ENCODE measurements at places on chromosomes 13 and 19.

DNA sequence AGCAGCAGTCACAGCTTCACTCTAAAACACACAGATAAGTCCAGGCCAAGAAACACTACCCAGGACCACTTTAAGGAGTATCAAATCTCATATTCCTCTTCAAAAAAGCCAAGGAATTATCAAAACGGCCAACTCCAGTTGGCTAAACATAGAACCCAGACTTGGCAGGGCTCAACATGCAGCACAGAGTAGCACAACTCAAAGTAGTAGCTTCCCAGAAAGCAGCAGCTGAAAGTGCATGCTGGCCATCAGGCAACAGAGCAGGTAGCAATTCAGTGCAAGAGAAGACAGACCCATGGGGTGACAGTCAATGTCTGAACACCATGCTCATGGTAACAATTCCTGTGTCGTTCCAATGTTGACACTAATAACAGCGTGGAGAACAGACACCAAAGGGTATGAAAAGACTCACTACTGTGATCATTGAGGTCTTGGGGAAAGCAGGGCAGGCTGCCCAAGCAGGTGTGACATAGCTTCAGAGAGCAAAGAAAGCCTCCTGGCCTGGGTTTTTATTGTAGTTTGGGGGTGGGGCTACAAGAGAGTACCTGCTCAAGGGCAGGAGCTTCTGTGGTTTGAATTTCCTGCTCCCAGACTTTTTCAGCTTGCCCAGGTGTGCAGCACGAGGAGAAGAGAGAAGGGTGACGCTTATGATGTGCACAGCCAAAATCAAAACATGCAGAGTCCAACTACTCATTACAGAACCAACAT, 6.2 kb downstream of the ZNF709 start:
- no peak for DNase-seq

- DNase-seq, result no peak
Observed at GRCh38 chr13:30725326-30726085, 9.8 kb upstream of the ALOX5AP start.

DNA sequence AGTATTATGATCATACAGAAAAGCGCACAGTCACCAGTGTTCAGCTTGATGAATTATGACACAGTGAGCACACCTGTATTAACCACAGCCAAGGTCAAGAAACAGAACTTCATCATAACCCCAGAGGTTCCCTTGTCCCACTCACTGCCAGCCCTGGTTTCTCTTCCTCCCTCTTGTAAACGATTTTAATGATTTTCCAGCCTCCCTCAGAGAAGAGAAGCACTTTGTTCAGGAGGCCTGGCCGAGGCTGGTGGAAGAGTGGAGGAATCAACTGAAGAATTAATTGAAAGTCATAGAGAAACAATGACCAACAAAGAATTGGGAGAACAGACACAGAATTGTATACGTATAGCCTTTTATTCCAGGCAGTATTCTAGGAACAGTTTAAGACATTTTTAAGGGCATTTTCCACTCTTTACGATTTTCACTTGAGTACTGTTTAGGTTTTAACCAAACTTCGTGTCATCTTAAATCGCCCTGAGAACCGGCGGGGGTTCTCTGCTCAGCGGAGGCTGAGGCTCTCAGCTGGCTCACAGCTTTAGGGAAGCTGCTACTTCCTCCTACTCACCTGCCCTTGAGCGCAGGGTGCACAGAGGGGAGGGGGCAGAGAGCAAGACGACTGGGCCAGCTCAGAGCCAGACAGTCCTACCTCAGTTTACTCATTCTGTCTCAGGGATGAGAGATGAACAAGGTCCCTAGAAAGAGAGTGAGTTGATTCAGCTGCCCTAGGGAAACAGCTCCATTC, 108.6 kb downstream of the AKAP11 start:
- DNase-seq, result no peak

DNA sequence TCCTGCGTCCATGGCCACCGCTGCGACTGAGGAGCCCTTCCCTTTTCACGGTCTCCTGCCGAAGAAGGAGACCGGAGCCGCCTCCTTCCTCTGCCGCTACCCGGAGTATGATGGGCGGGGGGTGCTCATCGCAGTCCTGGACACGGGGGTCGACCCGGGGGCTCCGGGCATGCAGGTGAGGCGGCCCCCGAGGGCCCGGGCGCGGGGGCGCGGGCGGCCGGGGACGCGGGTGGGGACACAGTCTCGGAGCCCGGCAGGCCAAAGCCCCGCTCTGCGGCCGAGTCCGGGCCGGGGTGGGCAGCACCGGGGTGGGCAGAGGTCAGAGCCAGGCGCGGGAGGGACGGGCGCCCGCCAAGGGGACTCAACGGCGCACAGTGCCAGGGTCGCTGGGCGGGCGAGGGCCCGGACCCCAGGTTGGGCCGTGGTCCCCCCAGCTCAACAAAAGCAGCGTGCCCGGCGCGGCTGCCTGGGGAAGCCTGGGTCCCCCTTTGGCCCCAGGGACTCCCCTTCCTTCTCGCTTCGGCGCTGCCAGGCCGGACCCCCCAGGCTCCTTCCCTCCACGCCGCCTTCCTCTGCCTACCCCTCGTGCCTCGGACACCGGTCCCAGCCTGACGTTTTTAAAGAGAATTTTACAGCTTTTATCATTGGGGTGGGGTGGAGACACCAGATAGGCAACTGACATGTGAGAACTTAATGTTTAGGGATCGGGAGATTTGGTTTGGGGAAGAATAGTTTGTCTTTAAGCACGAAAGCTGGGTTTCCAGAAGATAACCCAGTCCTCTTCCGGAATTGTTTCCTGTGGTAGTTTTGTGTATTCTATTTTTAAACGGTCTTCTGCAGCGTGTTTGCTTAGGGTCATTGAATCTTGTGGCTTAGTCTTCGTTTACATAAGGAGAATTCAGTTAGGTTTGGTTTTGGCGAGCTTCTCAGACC, 509 bp downstream of the TPP2 start:
- DNase-seq, result no peak

DNA sequence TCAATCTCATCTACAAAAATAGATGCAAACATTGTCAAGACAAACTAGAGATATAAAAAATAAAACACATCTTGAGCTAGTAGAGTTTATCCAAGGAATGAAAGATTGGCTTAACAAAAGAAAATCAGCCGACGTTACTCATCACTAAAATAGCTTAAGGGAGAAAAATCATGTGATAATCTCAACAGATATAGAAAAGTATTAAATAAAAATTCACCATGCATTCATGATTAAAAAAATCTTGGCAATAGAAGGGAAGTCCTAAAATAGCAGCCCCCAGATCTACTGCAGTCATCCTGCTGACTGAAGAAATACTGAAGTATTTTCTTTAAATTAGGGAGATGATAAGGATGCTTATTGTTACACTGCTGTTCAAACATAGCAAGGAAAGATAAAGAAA, 12.6 kb upstream of the DCLK1 start:
- DNase-seq, result no peak

DNA sequence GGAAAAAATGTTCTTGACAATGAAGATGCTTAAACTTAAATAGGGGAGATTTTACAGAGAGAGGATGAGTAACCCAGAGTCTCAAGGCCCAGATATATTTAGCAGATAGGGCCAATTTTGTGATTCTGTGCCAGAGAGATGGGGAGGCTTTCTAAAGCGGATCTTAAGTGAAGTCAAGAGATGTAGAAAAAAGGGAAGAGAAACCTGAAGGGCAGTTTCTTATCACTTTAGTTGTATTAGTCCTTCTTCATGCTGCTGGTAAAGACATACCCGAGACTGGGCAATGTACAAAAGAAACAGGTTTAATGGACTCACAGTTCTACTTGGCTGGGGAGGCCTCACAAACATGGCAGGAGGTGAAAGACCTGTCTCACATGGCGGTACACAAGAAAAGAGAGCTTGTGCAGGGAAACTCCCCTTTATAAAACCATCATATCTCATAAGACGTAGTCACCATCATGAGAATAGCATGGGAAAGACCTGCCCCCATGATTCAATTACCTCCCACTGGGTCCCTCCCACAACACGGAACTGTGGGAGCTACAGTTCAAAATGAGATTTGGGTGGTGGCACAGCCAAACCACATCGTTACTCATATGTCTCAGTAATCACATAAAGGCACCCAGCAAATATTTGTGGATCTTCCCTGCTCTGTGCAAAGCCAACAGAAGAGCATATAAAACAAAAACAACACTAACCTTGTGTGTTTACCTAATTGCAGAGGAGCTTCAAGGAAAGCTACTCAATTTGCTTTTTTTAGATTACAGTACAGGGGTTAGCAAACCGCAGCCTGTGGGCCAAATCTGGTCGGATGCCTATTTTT, 102.6 kb upstream of the MYCBP2 start:
- peak; percentile 6 for DNase-seq

- no peak for DNase-seq
Observed at GRCh38 chr19:35533201-35533821, at the start of gene GAPDHS. Gene GAPDHS, plus strand, starts transcription at chr19:35533456. Its CDS starts 72 bp downstream, at chr19:35533528.

- DNase-seq, result no peak
Observed at GRCh38 chr19:44602081-44602480, 11.3 kb upstream of the IGSF23 start.

- DNase-seq, result no peak
Observed at GRCh38 chr13:47858042-47859025, 142.7 kb downstream of the SUCLA2 start.

- DNase-seq, result no peak
Observed at GRCh38 chr19:15368051-15368632, 11.4 kb downstream of the AKAP8 start.

DNA sequence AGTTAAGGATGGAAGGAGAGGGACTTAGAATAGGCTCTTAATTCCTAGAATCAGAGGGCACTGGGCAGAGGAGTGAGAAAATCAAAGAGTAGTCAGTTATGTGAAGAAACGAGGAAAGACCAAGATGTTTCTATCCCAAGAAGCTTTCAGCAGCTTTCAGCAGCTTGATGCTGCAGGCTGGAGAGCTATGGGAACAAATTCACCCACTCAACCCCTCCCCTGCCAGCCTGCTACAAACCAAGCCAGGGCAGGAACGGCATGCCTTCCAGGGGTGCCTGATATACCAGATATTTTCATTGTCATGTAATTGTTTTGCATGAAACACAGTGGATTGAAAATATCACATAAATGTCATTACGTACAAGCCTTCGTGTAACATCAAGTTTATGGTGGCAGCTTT, 262.2 kb downstream of the FGF14 start:
- DNase-seq, result no peak

DNA sequence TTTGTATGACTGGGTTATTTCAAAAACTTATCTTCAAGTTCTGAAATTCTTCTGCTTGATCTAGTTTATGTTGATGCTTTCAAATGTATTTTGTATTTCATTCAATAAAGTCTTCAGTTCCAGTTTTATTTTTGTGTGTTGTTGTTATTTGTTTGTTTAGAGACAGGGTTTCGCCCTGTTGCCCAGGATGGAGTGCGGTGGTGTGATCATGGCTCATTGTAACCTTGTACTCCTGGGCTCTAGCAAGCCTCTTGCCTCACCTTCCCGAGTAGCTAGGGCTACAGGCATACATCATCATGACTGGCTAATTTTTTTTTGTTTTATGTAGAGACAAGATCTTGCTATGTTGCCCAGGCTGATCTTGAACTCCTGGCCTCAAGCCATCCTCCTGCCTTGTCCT, 40.3 kb upstream of the ARHGEF7 start:
- no peak for DNase-seq

GRCh38 chr19:7337380-7338194, 11.2 kb upstream of the ARHGEF18 start:
- DNase-seq, result no peak

DNA sequence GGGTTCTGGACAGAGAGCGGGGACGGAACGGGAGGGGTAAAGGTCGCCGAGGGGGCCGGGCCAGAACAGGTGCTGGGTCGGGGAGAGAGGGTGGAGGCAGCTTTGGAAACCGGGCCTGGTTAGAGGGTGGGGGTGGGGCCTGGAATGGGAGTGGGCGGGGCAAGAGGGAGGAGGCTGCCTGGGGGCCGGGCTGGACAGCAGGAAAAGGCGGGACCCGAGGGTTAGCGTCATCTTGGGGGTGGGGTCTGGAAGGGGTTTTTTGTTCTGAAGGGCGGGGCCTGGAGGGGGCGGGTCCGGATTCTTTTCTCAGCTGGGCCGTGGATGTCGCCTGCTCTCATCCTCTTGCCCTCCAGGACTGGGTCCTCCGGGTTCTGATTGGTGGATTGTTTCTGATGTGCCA, 4.3 kb upstream of the ZNF813 start:
- DNase-seq, result no peak

GRCh38 chr19:34734537-34735103, 577 bp downstream of the ZNF181 start:
- no peak for DNase-seq

DNA sequence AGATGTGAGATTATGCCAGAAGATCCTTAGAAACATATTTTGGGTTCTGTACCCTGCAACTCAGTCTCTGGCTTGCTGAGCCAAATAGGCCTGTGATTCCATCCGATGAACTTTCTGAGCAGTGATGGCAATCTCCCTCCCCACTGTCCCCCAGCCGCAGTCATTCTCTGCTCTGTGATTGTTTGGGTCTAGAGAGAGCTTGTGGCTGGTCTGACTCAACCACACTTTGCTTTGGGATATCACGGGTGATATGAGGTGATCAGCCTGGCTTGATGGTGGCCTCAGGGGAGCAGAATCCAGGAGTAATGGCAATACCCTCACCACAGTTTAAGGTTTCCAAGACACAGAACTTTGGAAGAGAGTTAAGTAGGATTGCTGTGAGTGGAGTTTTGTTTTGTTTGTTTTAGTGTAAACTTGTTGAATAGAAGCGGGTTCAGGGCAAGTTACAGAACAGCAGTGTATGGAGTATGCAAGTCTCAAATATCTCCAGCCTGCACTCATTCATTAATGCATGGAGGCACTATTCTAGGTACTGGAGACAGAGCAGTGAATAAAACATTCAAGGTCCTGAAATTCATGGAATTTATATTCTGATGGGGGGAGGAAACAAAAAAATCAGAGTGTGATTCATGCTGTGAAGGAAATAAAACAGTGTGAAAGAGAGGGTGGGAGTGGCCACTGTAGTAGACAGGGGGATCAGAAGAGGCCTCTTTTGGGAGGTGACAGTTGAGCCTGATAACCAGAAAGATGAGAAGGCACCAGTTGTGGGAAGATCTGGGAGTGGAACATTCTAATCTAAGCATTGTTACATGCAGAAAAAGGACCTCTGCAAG, 5.3 kb downstream of the SAMD4B start:
- no peak for DNase-seq

DNA sequence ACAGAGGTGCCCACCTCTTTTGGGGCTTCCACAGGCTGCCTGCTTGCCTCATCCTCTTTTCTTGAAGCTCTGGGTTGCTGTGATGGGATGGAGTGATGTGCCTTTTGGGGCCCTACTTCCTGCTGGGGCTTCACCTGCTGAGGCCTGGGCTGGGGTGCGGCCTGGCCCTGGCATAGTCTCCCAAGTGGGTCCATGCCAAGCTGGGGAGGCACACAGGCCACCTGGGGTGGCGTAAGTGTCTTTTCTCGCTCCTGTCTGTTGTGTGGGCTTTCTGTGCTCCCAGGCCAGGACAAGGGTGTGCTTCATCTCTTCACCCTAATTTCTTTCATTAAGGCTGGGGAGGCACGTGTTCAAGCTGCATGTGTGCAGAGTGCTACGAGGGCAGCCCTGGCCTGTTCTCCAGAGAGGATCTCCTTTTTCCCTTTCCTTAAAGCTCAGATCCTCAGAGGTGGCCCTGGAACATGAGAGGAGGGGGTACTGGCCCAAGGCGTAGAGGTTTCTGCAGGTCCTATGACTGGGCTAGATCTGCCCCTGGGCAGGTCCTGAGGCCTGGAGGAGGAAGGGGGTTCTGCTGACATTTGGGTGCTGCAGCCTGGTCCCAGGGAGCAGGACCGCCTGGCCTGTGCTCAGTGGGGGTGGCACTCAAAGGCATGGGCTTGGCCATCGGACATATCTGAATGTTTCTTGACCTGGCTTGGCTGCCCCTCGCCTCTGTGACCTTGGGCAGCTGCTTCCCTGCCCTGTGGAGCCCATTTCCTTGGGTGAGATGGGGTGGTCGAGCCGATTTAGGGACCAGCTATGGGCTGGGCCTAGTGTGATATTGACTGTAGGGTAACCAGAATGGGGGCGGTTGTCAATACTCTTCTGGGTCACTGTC, 23.7 kb upstream of the RNF17 start:
- DNase-seq, result no peak

GRCh38 chr13:48253849-48254248, 20.8 kb downstream of the ITM2B start:
- no peak for DNase-seq

Measured in activated gamma-delta T cell treated with anti-CD3 and anti-CD28 coated beads, Interleukin-2, amount 50 U/mL, for 16 hours (primary cell).